Kidney tubule cell (primary cell): ENCODE measurements at places on chromosomes 6 and 20.

DNA sequence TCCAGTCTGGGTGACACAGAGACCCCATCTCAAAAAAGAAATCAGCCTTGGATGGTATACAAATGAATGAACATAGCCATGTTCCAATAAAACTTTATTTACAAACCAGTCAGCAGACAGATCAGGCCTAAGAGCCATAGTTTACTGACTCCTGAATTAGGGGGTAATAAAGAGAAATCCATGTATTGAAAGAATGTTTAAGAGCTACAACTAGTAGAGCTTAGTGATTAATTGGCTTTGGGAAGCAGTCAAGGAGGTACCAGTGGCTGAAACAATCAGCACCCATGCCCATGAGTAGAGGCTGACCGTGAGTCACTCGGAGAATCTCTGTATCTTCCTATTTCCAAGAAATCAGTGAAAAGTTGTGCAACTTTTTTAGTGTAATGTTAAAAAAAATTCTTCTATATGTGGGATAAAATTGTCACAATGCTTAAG, 223.6 kb upstream of the RREB1 start:
- DNase-seq = no peak

DNA sequence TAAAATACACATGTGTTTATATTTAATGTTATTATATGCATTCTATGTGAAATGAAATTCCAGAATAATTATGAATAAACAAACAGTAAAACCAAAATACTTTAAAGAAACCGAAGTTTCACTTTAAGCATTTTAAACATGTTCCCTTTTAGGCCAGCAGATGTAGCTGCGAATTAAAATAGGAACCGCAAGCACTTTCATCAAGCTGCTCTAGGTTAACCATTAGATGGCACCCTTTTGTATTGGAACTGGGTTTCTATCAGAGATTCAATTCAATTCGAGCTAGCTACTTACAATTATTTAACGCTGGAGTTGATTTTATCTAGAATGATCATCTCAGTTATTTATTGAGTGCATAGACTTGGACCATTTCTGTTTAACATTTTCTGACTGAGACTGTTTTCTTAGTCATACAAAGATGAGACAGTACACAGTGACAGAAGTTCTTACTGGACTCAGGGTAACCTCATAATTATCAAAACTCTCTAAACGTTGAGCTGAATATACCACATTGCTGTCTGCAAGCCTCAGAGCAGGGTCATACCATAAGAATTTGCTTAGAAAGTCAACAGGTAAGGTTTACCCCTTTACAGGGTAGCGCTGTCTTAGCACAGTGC, 8.5 kb downstream of the TMEM242 start:
- peak; percentile 70 for DNase-seq

- no peak for DNase-seq
Measured at GRCh38 chr6:155244434-155244833, 19.4 kb upstream of the CLDN20 start.

- peak; percentile 52 for DNase-seq
Measured at GRCh38 chr6:71420095-71420692, 131.6 kb downstream of the OGFRL1 start.

GRCh38 chr6:33896391-33897188, 92.8 kb upstream of the MLN start:
- no peak for DNase-seq

- DNase-seq = peak; percentile 73
Measured at GRCh38 chr6:30885481-30885998, 1.2 kb downstream of the DDR1 start.

DNA sequence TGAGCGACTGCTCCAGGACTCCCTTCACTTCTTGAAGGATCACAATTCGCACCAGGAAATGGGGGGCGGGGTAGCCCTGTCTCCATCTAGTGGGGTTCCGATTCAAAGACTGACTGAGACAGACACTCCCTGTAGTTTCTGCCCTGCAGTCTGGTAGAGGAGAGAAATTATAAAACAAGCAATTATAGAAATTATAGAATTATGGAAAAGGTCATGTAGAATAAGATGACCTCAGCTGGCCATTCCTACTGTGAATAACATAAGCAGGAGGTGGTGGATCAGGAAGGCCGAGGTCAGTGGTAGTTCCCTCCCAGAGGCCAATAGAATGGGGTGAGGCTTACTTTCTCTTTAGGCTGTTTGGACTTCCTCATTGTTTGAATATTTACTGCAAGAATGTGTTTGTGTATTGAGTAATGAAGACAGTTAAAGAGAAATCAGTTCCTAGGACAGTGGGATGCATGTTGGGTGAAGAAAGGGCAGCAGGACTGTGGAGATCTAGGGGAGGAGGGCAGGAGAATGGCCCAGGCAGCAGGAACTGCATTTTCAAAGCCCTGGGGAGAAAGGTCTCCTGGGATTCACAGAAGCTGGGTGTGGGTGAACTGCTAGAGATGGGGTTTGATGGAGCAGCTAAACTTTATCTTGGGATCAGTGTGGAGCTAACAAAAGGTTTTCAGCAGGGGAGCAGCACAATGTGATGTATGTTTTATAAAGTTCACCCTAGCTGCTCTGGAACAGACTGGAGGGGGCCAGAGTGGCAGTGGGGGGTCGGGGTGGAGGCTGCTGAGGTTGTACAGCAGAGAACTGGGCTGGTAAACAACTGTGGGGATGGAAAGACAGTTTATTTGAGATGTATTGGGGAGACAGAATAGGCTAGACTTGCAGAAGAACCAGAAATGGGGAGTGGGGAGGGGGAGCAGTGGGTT, 2.1 kb downstream of the ZNF341 start:
- peak; percentile 90 for DNase-seq

- no peak for DNase-seq
Measured at GRCh38 chr6:40355532-40355931, 231.6 kb downstream of the LRFN2 start.

GRCh38 chr6:28212510-28213212, 12.4 kb upstream of the ZSCAN9 start:
- peak; percentile 91 for DNase-seq

- no peak for DNase-seq
Measured at GRCh38 chr6:167037762-167038161, 38.6 kb downstream of the CEP43 start.

- DNase-seq = no peak
Measured at GRCh38 chr6:4678506-4679300, 97.5 kb upstream of the CDYL start.

DNA sequence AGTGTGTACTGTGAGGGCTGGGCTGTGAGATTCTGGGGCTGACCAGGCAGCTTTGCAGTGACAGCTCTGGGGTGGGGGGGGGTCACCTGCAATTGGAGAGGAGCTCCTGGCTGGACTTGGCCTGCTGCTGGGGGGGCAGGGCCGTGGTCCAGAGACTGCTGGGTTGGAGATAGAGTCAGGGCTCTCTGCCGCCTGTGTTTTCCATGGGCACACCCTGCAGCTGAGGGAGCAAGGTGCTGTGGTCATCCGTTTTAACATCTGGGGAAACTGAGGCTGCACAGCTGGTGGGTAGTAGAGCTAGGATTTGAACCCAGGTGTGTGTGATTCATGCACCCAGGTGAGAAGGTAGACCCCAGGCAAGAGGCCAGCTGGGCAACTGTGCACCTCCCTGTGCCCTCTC, 7.3 kb downstream of the DLGAP4 start:
- no peak for DNase-seq
